ENCODE measurements at places on chromosomes 12 and 14.

DNA sequence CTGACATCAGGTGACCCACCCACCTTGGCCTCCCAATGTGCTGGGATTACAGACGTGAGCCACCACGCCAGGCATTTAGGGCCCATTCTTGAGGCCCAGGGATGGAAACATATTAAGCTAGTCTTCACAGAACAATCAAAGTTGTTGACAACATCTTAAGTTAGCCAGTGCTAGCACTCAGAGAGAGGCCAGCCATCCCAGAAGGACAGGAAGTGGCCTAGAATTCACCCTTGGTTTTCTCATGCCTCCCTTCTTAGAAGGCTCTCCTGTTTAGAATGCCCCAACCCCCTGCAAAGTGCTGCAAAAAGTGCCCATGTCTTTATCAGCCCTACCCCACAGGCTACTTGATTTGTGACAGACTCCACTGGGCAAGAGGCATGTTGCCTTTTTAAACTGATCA lies 12.1 kb upstream of the OR6J1 start:
- peak; percentile 42 for DNase-seq

- DNase-seq: no peak
These were observed 10.8 kb upstream of the CNIH1 start for GRCh38 chr14:54451961-54452360.

DNA sequence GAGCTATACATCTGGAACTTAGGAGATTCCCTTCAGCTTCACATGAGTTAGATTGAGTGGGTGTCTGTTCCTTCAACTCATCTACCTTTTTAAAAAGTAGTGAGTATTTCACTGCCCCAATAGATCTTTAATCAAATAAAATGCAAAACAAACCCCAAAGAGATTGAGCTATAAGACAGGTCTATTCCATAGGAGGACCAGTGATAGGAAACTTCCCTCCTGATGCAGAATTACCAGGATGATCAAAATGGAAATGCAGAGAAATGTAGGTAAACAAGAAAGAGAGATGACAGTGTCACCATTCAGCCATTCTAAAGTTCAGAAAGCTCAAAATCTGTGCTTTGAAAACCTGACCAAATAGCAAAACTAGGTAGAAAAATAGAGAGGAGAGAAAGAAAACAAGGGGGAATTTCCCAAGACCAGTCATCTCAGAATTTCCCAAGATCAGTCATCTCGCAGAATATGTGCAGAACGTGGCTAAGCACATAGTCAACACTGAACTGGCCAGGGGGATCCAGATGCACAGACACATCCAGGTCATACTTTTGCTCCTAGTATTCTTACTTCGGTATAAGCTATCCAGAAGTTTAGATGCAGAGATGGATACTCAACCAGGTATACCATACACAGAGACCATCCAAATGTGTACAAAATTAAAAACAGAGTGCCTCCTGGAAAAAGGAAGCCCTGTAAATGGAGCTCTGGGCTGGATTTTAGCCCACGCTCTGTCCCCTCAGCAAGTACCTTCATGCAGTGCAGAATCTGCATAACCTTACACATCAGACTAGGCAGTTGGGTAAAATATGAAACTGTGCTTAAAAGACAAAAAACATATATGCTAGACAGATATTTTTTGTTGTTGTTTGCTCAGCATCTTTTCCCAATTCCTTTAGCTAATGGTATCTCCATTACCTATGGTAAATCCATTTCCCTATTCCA lies 27.4 kb downstream of the SLC41A2 start:
- DNase-seq: peak; percentile 30

- no peak for DNase-seq
These were observed 580.5 kb downstream of the AACS start for GRCh38 chr12:125645724-125646123.

DNA sequence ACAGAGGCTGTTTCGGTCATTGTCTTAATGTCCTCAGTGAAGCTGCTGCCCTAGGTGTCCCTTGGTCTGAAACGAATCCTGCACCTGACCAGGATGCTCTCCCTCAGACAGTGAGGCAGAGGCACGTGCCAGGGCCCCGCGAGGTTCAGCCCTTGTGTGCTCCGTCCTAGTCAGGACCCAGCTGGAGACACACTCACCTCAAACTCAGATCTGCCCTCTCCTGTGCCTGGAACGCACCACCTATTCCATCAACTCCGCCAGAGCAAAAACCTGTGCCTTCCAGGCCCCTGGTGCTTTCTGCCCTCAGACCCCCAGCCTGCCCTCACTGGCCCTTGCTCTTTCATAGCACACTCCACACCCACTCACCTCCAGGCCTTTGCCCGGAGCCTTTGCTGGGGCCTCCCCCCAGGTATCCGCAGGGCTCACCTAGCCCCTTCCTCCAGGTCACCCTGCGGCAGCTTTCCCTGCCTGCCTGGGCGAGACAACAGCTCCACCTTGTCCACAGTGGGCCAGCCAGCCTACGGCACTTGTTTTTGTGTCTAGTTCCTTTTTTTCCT lies 150.6 kb downstream of the BCL11B start:
- no peak for DNase-seq

- no peak for DNase-seq
These were observed 41.6 kb downstream of the GNPTAB start for GRCh38 chr12:101789171-101789570.

- no peak for DNase-seq
These were observed 113.7 kb downstream of the LMO3 start for GRCh38 chr12:16492240-16492639.

Measured in endothelial cell of umbilical vein (primary cell).